Esophagus squamous epithelium (tissue), 5 donors: ENCODE measurements at places on chromosomes 7 and 10.

- DNase-seq, result no peak
Measured at GRCh38 chr10:52217531-52217930, 96.5 kb upstream of the DKK1 start.

DNA sequence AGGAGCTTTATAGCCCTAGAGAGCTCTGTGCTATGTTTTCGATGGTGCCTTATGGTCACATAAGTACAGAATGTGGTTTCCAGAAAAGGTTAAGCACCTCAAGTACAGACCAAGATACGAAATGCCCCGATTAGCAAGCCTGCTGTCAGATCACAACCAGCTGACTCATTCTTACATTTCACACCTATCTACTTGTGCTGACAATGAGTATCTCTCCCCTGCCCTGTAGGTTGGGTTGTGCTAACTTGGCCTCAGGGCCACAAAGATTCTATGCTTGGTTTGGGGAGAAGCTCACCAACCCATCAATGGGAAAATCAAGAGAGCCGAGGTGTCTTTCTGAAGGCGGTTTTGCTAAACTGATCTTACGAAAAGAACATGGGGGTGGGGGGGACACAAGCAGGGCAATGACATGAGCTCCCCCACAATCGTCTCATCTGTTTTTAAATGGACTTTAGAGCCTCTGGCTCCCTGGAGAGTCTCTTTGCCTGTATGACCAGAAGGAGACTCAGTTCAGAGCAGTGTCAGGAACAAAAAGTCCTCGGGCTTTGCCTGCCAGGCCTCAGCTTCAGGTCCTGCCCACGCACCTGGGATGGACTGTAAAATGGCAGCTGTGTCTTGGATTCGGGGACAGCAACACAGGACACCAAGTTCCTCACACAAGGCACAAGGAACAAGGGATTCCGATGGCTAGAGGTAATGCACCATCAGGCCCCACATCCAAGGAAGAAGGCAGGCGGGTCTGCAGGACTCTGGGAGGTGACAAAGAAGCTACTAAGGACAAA, 55.1 kb downstream of the FAM53B start:
- DNase-seq, result no peak

DNA sequence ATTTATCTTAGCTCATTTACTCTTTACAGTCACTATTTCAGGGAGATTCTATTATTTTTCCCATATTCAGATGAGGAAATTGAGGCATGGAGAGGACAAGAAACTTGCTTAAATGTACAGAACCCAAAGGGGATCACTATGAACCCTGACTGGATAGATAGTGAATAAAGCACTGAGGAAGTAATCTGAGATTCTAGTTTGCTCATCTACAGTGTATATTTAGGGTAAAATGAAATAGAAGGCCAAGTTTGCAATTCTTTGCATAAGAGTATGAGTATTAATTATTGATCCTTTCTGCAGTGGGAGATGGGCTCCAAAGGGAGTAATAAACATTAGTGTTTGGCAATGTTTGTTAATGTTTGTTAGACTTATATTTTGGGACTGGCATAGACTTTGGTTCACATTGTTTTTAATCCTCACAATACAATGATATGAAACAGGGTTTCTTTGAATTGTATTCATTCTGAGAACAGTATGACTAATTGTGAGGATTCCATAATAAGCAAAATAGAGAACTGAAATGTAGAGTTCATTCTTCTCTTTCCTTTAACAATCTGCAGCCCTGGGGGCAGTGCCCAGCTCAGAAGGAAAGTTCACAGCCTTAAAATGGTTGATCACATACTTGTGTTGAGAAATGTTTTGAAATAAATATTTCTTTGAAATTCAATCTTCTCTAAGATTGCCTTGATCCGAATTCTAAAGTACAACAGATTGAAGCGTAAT, 131.0 kb upstream of the ZNF804B start:
- DNase-seq, result no peak

- DNase-seq, result no peak
Measured at GRCh38 chr10:99975942-99976809, 33.6 kb downstream of the DNMBP start.

DNA sequence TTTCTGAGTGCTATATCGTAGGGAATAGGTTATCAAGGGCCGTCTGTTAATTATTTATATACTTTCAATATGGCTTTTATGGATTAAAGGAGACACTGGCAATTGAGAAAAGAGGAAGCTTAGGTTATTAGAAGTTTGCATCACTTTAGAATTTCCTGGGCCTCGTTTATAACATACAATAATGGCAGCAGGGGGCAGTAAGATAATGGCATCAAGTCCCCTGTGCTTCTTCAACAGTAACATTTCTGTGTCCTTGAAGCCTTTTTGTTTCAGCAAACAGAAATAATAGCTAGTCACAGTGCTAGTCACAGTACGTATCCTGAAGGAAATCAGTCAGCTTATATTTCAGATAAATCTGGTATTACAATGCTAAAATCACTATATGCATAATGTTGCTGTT, 41.9 kb downstream of the SPAM1 start:
- DNase-seq, result no peak

- no peak for DNase-seq
Measured at GRCh38 chr10:34116681-34117271, 698.3 kb downstream of the PARD3 start.

DNA sequence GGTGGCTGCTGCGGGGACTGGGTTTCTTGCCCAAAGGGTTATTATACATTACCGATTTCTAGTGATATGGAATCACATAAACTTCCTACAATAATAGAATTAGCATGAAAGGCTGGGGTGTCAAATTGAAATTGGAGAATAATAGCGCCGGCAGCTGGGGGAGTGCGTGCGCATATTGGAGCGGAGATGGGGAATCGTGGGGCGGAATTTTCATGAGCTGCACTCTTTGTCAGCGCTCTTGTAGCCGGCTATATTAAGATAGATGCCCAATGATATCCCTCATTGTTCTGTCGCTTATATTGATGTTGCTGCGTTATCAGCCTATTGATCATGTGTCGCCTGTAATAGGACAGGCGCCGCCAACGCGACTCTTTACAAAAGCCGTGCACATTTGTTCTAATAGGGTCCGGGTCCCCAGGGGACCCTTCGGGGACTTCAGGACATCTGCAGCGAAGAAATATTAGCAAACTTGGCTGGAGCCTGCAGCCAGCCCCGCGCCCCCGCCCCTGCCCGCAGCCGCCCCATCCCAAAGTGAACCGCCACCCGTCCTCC, 5.1 kb downstream of the UNCX start:
- no peak for DNase-seq

DNA sequence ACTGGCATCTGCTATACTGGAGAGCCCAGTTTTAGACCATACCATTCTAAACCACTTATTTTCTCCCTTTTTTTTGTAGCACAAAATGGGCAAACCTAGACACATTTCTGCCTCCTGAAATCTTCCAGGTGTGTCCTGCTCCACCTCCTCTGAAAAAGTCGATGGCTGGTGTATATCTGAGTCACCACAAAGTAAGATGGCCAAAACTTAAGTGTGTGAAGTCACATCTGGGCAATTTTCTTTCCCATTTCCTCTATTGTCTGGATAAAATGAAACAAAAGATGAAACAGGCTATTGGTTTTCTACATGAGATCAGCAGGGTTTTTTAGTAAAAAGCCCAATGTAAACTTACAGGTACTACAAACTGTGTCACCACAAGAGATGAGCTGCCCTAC, 65.5 kb downstream of the OSBPL3 start:
- DNase-seq, result no peak

DNA sequence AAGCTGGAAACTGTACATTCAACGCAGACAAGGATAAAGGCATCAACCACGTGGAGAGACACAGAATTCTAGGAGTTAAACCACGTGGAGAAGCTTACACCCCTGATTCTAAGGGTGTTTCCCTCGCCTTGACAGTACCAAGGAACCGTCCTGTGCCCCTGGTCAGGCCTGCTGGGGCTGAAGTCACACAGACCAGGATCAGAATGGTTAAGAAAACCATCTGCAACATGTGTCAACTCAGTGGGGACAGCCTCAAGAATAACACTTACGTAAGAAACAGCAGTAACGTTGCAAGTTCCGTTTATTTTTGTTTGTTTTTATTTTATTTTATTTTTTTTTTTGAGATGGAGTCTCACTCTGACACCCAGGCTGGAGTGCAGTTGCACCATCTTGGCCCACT, 55.6 kb downstream of the CHST15 start:
- DNase-seq, result no peak

DNA sequence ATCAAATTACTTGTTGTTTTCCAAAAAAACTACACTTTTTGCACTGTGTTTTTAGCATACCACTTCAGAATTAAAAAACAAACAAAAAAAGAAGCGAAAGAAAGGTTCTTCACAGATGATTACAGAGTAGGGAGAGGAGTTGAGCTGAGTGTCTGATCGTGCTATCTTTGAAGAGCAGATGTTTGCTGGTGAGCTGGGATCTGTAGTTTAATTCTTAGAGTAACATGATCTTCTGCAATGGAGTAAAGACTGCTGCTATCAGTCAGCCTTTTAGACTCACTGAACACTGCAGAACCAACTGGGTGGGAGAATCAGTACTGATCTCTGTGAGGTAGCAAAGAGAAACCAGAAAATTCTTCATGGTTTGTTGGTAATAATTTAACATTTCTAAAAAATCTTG, 1197.8 kb upstream of the SORCS1 start:
- no peak for DNase-seq

GRCh38 chr10:69874449-69874848, 72.7 kb downstream of the COL13A1 start:
- DNase-seq, result no peak

- no peak for DNase-seq
Measured at GRCh38 chr10:113080061-113080924, 130.2 kb downstream of the TCF7L2 start.

DNA sequence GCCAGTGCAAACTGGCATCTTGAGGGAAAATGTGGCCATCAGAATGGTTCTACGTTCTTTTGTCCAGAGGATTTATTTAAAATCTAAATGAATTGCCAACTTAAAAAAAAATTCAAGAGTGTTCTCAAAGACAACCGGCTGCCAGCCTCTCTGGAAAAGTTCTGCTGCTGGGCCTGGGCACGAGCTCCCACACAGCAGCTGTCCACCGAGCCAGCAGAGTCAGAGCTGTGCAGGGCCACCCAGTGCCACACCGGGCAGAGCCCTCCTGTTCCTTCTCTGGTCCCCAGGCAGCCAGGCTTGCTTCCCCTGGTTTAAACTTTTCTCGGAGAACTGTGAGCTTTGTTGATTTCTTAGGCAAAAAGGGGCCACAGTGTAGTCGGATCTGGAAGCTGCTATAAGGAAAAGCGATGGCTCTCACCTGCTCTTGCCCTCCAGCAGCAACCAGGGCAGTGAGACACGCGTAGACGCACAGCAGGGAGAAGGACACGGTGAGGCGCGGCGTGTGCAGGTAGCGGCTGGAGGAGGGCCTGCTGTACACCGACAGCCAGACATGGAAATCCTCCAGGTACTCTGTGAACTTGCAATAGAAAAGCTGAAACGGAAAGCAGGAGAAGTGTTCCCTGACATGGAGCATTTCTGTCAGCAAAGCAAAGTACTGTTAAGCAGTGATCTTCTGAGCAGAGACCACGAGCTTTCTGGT, 111.6 kb downstream of the PKD1L1 start:
- DNase-seq, result no peak

- DNase-seq, result no peak
Measured at GRCh38 chr10:17415046-17415658, 39.2 kb downstream of the ST8SIA6 start.

DNA sequence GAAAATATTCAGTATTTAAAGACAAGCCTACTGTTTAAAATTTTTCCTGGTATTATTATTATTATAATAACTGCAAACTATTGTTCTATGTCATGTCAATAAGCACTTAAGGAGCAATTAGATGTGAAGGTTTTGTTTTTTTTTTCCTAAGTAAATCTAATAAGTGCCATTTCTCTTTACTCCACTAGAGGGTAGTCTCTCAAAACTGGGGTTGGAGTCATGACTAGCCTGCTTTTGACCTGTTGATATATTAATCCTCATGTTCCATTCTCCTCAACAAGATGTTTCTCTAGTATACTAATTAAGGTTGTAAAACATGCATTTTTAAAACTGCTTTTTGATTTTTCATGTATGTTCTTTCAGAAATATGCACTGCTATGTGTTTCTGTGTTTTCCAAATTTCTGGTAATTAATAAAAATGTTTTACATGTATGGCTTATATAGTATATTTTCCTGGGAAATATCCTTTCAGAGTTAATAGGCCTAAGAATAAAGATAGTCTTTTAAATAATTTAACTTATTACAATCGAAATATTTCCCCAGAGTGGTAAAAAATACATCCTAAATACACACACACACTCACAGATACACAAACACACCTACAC, 1.0 kb upstream of the LRRN3 start:
- no peak for DNase-seq

DNA sequence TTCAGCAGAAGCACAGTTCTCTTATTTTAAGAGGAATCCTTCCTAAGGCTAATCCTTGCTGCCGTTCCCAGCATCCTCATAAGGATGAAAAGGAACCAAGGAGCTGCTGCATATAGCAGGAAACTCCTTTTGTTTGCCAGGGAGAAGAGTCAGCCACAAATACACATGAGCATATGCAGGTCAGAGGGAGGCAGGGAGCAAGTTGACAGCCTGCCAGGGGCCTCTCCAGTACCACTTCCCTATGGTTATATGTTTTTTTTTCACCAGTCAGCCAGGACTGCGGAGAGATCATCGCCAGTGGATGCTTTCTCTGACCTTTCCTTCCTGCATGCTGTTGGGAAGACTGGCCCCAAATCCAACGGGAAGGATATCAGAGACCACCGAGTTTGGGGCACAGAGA, 39.8 kb downstream of the SLC35B4 start:
- DNase-seq, result no peak

GRCh38 chr10:14236341-14236740, 94.4 kb downstream of the FRMD4A start:
- DNase-seq, result no peak

GRCh38 chr7:140667476-140667875, 5.3 kb upstream of the ADCK2 start:
- DNase-seq, result no peak

DNA sequence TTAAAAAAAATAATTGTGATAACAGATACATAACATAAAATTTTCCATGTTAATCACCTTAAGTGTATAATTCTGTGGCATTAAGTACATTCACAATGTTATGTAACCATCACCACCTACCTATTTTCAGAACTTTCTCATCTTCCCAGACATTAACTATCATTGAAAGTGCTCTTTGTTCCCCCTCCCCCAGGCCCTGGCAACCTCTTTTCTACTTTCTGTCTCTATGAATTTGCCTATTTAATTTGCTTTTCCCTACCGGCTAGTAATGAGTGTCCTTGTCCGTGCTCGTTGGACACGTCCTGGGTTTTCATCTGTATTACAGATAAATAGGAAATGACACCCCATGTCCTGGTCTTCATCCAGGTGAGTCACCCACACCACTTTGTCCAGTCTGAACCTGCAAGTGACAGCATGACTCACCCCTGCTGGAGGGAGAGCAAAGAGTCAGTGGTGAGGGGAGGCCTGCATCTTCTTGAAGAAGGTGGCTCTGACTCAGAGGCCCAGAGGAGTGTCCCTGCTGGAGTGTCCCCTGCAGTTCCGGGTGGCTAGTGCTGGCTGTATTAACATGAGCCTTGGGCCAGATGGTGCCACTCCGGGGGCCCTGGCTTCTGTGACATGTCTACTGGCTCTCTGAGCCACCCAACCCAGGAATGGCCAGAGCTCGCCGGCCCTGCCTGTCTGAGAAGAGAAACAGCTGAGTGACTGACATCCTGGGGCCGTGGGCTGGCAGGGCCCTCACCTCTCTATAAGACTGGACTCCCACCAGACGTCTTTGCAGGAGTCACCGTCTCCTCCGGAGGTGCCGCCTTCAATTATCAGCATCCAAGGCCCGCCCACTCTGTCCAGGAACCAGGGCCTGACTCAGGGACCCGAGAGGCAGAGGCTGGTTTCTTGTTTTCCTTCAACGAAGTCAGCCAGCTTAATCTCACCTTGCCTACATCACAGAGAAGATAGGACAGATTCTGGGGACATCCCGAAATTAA, 503.2 kb upstream of the MKI67 start:
- DNase-seq, result no peak

- DNase-seq, result no peak
Measured at GRCh38 chr10:56586461-56586891, 225.4 kb upstream of the ZWINT start.
